GDM1 (cell line): ENCODE measurements at places on chromosomes 7 and 10.

DNA sequence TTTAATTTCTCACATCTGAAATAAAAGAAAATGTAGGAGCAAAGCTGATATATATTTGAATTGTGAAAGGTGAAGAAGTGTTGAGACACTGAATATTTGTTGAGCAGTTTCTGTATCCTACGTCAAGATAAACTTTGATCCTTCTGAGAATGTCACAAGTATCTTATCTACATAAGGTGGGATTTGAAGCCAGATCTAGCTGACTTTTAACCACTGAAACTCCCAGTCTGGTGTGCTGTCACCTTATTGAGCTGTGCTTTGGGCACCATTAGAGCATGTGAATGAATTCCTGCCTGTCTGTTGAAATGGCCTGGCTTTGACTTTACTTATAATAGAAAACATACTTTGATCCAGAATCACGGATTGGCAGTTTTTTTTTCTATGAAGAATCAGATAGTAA, 15.2 kb downstream of the GPR141 start:
- no peak for DNase-seq

DNA sequence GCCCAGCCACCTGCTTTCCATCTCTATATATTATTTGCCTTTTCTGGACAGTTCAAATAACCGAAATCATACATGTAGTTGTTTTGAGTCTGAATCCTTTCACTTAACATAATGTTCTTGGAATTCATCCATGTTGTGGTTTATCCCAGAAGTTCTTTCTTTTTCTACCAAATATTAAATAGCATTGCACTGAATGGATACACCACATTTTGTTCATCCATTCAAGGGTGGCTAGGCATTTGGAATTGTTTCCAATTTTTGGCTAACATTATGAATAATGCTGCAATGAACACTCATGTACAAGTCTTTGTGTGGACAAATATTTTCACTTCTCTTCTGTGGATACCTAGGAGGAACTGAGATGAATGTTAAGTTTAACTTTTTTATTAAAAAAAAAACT, 18.0 kb downstream of the DNAJC1 start:
- no peak for DNase-seq

DNA sequence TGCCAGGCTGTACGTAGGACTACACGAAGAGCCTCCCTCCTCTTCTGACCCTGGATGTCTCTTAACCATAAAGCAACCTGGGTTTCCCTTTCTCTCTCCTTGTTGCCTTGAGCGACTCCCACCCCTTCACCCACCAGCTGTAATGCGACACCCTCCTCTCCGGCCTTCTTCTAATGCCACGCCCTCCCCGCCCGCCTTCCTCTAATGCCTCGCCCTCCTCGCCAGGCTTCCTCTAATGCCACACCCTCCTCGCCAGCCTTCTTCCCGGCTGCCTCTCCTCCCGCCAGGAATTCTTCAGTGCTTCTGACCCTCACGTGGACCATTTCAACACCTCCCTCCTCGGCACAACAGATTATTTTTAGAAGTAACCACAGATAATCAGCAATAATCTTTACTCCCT, 348.5 kb upstream of the SHH start:
- DNase-seq, result no peak

- DNase-seq, result no peak
These were observed 31.1 kb upstream of the ABCA13 start for GRCh38 chr7:48140001-48140681.

- DNase-seq, result no peak
These were observed 213.4 kb downstream of the GALNT17 start for GRCh38 chr7:71345117-71345884.

GRCh38 chr10:77318739-77319138, 318.9 kb downstream of the KCNMA1 start:
- DNase-seq, result no peak

DNA sequence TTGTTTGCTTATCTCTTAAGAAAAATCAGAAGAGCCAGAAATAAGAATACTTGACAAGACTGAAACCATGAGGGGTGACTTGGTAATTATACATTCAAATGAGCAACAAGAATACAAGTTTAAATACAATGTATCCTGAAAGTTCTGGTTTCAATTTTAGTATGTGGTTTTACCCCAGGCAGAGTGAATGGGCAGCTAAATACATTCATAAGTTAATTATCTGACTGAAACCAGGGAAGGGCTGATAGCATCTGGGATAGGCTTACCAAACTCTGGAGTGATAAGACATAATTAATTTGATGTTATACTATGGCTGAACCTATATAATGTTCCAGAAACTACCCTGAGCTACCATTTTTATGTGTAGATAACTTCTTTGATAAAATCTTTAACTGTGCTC, 252.2 kb upstream of the PLXNA4 start:
- DNase-seq, result no peak

- DNase-seq, result no peak
These were observed 218.2 kb upstream of the IMMP2L start for GRCh38 chr7:111780527-111780926.

DNA sequence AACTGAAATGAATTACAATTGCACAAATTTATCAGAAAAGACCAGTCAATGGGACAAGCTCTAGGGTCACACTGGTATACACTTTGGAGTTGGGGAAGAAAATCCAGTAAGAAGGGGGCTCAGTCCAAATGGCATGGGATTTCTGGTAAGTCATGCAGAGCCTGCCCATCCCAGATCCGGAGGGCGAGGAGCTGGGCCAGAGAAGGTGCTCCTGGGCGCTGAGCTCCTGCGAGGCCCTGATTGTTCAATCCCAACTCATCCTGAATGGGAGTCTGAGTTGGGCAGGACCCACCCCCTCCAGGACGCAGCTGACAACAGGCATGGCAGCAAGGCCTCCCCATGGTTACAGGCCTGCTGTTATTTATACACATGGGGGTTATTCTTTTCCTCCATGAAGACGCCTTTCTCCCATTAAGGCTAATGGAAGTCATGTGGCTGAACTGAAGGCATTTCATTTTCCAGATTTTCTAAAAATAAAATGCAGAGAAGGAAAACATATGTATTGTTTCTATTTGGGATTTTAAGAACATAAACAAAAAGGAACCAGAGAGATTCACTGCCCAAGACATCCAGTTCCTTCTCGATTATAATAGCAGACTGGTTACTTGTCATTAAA, 91.1 kb upstream of the ADAM12 start:
- no peak for DNase-seq

DNA sequence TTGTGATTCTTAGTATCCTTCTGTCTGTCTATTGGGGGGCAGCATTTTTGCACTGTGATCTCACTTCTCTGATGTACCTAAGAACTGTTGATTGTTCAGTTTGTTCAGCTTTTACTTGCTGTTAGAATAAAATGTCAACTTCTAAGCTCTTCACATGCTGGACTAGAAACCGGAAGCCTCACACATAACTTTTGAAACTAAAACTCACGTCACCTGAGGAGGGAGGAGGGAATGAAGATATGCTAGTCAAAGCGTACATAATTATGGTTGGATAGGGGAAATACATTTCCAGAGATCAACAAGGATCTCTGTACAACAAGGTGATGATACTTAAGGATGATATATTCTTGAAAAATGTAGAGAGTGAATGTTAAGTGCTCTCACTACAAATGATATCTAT, 609.7 kb downstream of the INHBA start:
- DNase-seq, result no peak

DNA sequence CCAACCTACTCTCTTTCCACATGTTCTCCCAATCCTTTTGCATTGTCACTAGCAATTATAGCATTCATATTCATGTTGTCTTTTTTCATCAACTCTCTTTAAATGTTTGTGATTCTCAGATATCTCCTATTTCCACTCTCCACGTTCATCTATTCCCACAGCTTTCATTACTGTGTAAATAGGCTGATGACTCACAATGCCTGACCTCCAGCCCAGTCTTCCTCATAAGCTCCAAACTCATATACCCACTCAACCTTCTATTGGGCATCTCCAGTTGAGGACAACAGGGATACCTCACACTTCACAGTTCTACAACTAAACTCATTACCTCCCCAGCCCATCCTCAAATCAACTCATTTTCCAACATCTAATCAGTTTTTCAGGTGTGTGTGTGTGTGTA, 194.1 kb downstream of the DGKI start:
- DNase-seq, result no peak

GRCh38 chr10:52316001-52316400, 1.9 kb downstream of the DKK1 start:
- DNase-seq, result no peak

DNA sequence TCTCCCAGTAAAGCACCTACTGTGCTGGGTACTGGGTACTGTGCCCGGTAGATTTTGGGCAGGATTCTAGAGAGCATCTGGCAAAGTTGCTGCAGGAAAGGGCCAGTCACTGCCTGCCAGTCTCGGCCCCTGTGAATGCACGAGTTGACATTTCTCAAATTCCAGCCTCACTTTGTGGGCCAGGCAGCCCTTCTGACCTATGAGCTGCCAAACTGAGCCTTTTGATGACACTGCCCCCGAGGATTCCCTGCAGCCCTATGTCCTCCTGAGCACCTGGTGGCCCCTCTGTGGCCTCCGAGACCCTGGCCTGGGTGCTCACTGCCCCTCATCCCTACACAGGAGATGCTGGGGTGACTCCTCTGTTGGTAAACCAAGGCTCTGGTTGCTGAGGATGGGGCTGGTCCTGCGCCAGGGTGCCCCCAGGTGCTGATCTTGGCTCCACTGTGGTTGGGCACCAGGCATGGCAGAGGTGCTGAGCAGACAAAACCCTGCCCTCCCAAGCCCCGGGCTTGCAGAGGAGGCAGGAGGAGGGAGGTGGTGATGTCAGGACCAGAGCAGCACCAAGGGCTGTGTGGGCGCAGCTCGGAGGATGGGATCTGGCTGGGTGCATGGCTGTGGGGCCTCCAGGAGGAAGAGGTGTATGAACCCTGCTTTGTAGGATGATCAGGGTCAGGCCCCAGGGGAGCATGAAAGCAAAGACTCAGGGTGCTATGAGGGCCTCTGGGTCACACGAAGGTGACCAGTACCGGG, 16.2 kb downstream of the LHPP start:
- DNase-seq, result no peak

- no peak for DNase-seq
These were observed 299.8 kb downstream of the CAMK1D start for GRCh38 chr10:12649012-12649584.

- no peak for DNase-seq
These were observed 12.7 kb downstream of the FBXW4 start for GRCh38 chr10:101682172-101682825.

DNA sequence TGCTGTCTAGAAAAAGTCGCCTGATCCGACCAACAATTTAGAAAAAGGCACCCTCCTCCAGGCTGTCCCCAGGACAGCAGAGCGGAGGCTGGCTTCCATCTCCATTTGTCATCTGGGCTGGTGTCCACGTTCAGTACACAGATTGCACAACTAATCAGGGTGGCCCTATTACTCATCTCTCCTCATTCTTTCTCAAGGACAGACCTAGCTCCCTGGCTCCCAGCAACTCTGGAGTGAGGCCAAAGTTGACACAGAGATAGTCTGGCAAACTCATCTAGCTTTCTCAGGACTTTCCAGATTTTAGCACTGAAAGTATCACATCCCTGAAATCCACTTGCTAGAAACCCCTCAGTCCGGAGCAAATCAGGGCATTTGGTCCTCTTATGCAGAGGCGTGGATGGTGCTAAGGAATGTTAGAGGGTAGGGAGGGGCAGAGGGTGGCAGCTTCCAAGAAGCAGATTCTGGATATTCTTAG, 75.1 kb downstream of the DNAH11 start:
- no peak for DNase-seq

GRCh38 chr10:6721964-6722615, 142.0 kb upstream of the PRKCQ start:
- no peak for DNase-seq

GRCh38 chr7:9711259-9711918, 1262.3 kb upstream of the PHF14 start:
- DNase-seq, result no peak

DNA sequence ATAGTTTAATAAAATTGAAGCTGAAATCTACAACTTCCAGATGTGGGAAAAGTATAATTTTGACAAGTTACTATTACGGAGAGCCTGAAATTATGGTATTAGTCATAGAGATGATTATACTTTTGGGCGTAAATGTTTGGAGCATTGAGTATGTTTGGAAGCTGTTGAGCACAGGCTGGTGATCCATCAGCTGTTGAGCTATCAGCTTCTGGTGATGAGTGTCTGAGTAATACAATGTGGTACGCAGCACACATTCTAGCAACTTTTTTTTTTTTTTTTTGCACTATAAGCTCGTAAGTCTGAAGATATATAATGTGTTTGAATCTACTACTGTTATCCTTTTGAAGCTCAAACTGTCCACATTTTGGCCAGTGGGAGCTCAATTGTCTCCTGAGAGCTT, 123.4 kb downstream of the ATE1 start:
- DNase-seq, result no peak

GRCh38 chr10:46251857-46252847, 34.6 kb upstream of the ANTXRL start:
- DNase-seq, result no peak

DNA sequence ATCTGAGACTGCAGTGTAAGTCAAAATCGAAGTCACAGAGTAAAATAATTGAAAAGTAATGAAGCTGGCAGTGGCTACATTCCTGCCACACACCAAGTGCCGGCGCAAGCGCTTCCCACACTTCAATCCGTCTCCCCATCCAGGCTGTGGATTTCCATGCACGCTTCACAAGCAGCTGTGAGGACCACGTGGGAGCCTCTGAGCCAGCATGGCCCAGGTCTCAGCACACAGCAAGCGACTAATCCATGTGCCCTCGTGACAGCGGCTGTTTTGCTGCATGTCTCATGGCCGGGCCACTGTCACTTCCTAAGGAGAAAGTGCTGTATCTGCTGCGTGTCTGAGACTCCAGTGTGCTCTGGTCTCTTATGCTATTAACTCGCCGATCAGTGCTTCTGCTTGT, 566.9 kb downstream of the DNAJB6 start:
- DNase-seq, result no peak

DNA sequence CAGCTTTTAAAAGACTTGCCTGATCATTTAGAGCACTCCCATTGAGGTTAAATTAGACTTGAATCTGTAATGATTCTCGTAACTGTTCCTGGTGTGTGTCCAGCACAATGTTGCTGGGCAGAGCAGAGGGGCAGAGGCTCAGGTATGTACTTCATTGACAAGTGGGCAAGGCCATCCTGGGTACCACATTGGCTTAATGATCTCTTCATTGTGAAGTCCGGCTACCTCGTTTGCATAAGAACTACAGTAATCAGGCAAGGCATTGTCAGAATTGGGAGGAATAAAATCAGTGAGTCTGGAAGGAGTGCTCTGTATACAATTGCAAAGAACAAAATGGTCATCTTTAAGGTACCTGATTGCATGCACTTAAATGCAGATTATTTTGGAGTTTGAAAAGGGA, 6.1 kb downstream of the RPS24 start:
- DNase-seq, result no peak

DNA sequence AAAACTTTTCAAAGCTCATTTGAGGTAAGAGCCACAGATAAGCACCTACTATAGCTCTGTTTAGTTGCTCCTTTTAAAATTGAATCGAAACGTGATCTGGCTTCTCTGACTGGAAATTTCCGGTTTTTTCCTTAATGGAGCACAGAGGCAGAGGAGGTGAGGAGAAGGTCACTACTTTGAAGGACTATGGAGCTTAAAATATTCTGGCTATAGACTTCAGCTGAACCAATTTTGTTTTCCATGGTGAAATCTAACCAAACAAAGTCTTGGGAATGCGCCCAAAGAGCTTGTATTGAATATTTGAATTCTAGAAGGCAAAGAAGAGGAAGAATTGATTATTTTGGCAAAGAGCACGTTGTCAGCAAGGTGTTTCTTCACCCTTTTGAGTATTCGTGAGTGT, 711.1 kb downstream of the SUGCT start:
- DNase-seq, result no peak
